ENCODE measurements at places on chromosomes 16 and 17. TPM values are rescaled to one million over a fixed set of nuclear protein-coding genes. Genes with fewer than 3 reads are reported as not detected.

DNA sequence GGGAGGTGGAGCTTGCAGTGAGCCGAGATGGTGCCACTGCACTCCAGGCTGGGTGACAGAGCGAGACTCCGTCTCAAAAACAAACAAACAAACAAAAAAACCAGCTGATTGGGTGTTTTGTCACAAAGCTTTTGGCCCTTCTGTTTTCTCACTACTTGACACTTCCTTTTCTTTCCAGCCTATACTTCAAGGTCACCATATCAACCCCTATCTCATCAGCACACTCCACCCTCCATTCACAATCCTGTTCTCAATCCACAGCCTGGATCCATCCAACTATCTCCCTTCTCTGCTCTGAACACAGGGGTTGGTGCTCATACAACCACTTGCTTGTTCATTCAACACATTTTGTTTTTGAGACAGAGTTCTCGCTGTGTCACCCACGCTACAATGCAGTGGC is 6.6 kb upstream of the MED11 start:
- no peak for DNase-seq

DNA sequence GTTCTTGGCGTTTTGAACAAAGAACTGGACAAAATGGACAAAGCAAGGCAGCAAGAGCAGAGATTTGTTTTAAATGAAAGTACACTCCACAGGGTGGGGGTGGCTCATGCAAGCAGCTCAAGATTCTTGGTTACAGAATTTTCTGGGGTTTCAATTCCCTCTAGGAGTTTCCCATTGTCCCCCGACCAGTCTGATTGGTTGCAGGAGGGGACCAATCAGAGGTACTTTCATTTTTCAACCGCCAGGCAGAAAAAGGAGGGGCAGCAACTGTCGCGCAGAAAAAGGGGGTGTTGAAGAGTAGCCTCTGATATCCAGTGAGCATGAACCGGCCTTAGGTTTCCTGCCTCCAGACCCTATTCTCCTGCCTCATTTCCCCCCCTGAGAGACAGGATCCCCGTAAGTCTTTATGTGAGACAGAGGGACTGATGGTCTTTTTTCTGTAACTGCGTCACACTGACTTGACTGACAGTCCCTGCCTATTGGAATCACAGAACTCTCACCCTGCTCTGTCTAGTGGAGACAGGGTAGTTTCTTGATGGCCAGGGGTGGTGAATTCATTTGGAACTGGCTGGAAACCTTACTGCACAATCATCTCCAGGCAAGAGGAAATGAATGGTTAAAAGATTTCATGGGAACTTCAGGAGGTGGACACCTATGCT is 59.4 kb upstream of the ALOX12 start:
- DNase-seq: no peak

DNA sequence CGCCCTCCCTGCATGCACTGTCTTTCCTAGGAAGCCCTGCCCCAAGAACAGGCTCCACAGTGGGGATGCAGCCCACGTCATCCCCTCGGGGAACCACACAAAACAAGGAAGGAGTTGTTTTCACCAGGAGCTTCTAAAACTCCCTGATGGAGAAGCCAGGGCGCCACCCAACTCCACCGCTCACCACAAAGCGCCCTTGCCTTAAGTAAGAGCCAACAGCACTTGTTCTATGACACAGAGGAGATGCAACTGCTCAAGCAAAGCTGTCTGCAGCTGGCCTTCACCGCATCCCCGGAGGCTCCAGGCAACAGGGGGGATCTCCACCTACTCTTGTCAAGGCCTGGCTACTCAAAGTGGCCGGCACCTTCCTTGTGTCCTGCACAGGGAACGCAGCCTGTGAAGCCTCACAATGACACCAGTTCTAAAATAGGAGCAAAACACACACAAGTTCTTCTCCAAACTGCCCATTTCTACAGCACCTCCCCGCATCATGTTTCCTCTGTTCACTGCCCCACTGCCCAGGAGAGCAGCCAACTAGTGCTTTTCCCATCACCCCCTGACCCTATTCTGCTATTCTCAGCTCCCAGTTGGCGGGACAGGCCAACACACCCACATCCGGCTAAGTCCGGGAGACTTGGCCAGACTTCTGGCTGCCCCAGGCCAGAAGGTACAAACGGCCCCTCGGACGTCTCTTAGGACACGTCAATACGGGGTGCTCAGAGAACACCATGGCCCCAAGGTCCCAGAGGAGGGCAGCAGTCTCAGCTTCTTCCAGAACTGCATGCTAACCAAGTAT is 24.2 kb downstream of the MPG start:
- no peak for DNase-seq

DNA sequence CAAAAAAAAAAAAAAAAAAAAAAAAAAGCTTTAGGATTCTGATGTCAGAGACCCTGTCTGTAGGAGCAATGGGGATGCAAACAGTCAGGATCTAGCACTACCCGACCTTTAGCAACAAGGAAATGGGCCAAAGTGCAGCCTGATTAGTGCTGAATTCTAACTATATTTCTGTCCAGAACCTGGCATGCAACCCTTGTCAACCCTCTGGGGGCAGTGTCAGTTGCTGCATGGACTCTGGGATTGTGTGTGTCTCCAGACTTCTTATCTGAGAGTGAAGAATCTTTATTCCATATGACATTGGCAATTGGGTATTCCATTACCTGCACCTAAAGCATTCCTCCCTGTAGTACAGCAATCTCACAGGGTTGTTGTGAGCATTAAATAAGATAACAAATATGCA is 120.3 kb upstream of the CRHR1 start:
- DNase-seq: no peak

DNA sequence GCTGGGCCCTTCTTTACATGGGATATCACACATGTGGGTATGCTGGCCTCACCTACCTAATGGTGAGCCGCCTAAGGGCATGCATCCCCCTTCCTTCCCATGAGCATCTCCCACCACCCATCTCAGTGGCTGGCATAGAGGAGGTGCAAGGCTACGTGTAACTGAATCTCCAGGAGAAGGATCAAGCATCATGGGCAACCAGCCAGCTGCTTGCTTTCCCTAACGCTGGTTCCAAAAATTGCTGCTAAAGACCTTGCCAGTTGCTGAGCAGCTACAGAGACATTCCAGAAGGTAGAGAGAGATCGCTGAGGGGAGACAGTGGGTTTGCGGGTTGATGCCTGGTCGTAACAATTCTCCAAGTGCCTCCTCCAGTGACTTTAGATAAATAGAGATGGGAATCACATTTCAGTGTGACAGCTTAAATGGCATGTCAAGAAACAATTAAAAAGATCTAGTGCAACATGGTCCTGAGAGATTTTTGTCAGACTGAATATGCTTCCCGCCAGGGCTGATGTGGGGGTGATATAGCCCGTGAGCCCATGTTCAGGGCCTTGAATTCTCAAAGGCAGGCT is 378.4 kb upstream of the CDH5 start:
- no peak for DNase-seq

GRCh38 chr16:57540906-57541753 is 1.3 kb upstream of the ADGRG5 start:
- no peak for DNase-seq

DNA sequence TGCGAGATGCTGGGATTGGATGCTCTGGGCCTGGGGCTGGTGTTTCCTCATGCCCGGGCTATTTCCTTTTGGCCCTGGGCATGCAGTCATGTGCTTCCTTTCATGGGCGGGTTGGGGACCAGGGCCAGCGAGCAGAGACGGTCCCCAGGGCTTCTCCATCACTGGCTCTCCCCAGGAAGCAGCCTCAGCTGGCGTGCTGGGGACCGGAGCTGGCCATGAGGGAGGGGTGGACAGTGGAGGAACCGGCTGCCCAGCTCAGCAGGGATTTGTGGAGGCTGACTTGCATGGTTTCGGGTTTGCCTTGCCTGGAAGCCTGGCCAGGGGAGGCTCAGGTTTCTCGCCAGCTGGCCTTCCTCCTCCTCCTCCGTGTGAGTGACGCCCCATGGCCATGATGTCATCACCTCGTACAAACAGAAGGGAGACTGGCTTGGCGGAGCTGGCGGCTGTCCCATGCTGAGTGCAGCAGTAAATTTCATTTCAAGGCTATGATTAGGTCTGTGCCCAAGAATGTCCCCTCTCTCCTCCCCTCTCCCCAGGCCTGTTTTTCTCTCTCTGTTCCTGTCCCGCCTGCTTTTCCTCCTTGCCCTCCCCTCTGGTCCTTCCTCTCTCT is 8.9 kb upstream of the TIMP2 start:
- no peak for DNase-seq

DNA sequence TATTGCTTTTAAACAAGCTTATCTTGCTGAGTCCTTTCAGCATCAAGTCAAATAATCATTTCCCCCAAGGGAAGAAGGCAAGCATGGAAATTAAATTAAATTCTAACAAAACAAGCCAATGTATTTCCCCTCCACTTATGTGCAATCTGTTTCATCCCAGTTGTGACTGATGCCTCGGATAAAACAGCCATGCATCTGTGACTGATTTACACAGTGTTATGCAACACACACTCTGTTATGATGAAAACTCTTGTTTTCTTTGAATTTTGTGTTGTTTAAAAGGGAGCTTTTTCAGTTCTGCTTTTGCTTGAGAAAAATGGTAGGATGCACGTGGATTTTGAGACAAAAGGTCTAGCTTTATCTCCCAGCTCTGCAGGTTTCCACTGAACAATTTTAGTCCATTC is 32.6 kb downstream of the TMEM100 start:
- no peak for DNase-seq

- DNase-seq: no peak
Measured at GRCh38 chr16:616733-617586, 13.8 kb upstream of the WFIKKN1 start.

GRCh38 chr16:591231-591630 is 1.4 kb downstream of the RAB40C start:
- no peak for DNase-seq

GRCh38 chr17:73748508-73748907 is 104.3 kb upstream of the SDK2 start:
- no peak for DNase-seq

GRCh38 chr17:12680407-12680897 is 14.8 kb downstream of the MYOCD start:
- no peak for DNase-seq

DNA sequence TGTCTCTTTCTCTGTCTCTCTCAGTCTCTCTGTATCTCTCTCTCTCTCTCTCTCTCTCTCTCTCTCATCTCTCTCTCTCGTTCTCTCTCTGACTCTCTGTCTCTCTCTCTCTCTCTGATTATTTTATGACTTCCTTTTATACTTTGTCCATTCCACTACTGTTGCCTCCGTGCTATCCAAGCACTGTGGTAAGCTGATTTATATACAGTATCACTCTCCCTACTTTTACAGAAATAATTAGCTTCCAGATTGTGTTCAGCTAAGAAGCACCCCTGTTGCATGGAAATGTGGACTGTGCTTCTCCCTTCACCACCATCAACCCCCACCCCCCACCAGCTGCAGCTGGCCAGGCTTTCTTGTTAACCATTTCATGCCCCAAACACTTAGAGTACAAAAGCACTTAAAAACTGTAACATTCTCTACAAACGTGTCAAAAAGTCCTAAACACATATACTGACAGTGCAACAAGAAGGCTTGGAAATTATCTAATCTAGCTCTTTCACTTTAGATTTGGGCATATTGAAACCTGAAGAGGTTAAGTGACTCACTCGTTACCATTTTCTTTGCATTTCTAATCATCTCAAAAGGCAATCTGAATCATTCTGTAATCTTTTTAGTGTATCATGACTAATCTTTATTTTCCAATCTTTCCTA is 11.6 kb upstream of the TMEM100 start:
- DNase-seq: no peak

- no peak for DNase-seq
Measured at GRCh38 chr16:72854267-72854959, 193.5 kb downstream of the ZFHX3 start.

DNA sequence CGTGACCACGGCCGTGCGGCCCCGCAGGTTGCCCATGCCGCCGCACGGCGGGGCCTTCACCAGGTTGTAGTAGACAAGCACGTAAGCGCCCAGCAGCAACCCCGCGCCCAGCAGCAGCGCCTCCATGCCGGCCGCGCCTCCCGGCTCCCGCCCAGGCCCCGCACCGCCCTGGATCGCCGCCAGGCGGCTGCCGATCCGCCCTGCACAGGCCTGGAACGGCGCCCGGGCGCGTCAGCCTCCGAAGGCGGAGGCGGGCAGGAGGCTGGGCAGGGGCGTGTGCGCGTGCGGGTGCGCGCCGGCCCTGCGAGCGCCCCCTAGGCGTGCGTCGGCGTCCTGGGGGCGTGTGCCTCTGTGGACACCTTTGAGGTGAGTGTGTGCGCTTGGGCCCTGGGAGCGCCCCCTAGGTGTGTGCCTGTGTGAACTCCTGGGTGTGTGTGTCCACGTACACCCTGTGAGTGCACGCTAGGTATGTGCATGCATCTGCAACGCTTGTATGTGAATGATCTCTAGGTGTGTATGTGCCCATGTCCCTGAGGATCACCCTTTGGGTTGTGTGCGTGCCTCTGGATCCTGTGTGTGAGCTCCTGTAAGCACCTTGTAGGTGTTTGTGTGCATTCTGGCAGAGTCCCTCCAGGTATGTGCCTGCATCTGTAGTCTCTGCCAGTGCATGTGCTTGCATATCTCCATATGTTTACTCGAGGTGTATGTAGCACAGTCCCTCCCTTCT is at the start of gene DHRS13:
DHRS13 (minus strand) TSS at position 261 of the 727 bp plus-strand sequence; CDS start at position 126, 135 bp downstream.
- DNase-seq: peak; percentile 97

- DNase-seq: no peak
Measured at GRCh38 chr16:9097266-9098219, 6.1 kb downstream of the HAPSTR1 start.

DNA sequence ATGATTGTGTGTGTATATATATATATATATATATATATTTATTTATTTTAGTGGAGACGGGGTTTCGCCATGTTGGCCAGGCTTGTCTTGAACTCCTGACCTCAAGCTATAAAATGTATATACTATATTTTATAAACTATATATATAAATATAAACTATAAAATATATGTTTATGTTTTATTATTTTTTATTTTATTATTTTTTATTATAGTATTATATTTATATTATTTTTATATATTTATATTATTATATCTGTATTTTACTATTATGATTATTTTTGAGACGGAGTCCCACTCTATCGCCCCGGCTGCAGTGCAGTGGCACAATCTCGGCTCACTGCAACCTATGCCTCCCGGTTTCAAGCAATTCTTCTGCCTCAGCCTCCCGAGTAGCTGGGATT is 10.5 kb upstream of the PHOSPHO1 start:
- DNase-seq: no peak

- no peak for DNase-seq
Measured at GRCh38 chr16:19785512-19786130, 67.5 kb downstream of the IQCK start.

TBKBP1 gene
- total RNA-seq: 3.9 TPM

IRX5 gene
- 0.18 TPM for total RNA-seq

KRT23 gene
- total RNA-seq: 0.83 TPM

CES4A gene
- 21.9 TPM for total RNA-seq

OR4D1 gene
- total RNA-seq: 1.1 TPM

MFSD6L gene
- total RNA-seq: 1.5 TPM

CTRB1 gene
- not detected for total RNA-seq

TBC1D26 gene
- not detected for total RNA-seq
